ENCODE measurements at places on chromosomes 16 and 17.

DNA sequence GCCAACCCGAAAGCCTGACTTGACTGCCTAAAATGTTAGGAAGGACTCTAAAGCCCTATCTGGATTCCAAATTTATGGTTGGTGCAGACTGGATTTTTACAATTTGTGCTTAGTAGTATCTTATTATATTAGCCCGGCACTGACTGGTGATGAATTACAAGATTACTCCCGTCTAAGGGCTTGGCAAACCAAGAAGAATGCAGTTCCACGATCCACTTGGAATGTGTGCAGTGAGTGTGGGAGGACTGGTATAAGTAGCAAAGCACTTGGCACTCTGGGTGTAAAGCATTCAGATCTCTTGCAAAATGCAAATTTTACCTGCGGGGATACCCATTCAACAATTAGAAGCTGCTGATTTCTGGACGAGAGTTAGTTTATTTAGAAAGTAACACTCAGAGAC is 539.4 kb downstream of the MAF start:
- no peak for DNase-seq

DNA sequence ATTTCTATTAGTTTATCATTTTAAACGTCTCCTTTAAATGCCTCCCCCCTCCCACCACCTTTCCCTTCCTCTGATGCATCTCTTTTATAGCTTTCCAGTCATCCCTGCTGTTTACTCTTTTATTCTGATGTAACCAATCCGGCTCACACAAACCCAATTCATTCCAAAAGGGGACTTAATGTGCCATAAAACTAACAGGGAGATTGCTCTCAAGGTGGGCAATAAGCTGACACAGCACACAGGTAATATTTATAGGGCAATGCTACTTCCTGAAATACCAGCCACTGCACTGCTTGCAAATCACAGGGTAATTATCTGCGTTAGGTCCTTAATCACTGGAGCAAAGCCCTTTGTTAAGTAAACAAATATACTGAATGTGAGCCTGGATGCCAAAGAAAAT is 23.3 kb upstream of the CA10 start:
- DNase-seq, result no peak

GRCh38 chr17:41909088-41909487 is 9.7 kb downstream of the ACLY start:
- DNase-seq, result no peak

DNA sequence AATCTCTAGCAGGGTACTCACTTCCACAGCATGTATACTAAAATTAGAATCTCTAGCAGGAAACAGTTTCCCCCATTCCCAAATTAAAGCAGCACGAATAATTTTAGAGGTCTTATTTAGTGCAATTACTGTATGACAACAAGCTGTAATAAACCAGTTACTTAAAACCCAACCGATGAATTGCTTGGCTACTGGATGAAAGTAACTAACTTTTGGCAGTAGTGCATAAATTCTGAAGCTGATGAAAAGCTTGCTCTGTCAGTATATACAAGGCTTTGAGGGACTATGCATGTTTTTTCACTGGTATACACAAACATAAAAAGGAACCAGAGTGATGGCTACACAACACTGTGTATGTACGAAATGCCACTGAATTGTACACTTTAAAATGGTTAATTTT is 89.4 kb downstream of the CFDP1 start:
- no peak for DNase-seq

- DNase-seq, result no peak
Measured at GRCh38 chr16:27446721-27447120, 44.7 kb downstream of the IL21R start.

DNA sequence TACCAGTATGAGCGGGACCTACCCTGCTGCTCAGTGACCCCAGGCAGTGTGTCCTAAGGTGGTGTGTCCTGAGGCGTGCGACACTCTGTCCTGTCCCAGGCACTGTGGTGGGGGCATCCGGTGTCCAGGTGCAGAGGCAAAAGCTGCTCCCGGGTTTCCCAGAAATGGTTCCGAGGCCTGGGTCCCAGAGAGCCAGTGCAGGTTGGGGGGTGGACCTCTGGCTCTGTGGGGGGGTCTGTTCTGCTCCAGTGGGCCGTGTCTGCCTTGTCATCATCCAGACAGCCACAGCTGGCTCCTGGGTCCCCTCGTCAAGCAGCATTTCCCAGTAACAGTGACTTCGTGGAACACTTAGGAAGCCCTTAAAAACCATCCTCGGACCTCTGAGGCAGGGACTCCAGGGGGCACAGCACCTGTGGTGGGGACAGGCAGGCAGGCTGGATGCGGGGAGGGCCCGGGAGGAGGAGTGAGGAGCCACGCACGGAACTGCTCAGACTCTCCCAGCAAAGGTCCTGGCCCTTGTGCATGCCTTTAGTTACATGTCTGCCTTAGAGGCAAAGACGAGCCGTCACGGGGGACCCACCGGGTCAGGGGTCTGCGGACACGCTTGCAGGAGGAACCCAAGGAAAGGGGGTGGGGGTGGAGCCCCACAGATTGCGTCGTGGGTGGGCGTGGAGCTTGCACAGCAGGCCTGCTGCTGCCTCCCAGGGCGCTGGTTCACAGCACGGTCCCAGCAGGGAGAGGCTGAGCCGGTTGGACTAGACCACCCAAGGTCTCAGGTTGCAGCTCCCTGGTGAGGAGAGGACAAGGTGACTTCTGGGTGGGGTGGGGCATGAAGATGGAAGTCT is 5.6 kb downstream of the SLC16A3 start:
- no peak for DNase-seq

- no peak for DNase-seq
Measured at GRCh38 chr17:27453471-27453870, 2.8 kb upstream of the KSR1 start.

All from GM13976 (cell line).